ENCODE measurements at places on chromosomes 2 and 18. TPM values are rescaled to one million over a fixed set of nuclear protein-coding genes. Genes with fewer than 3 reads are reported as not detected.

Gene HAAO
- total RNA-seq: not detected

Gene PTMA
- total RNA-seq: 494 TPM

Gene C1GALT1C1L
- 0.25 TPM for total RNA-seq

Gene CXCR1
- not detected for total RNA-seq

Gene IL1F10
- not detected for total RNA-seq

Gene NHEJ1
- total RNA-seq: 15.8 TPM

Gene ANKRD62
- not detected for total RNA-seq

Gene LCT
- not detected for total RNA-seq

Gene SMARCAL1
- total RNA-seq: 19.7 TPM

Gene NEURL3
- total RNA-seq: not detected

Gene CD207
- total RNA-seq: not detected

Gene ELOA2
- total RNA-seq: not detected

Gene MREG
- 3.5 TPM for total RNA-seq

Gene CAD
- total RNA-seq: 27.5 TPM

Gene GPR75
- 0.05 TPM for total RNA-seq

Gene MC5R
- total RNA-seq: not detected

Gene MROH2A
- not detected for total RNA-seq

Gene SETBP1
- total RNA-seq: 7.6 TPM

Gene ASB18
- total RNA-seq: not detected

Gene TTR
- not detected for total RNA-seq

Gene LYG2
- not detected for total RNA-seq

Gene ACTG2
- total RNA-seq: 1.3 TPM

Gene KRTCAP3
- total RNA-seq: not detected

Gene TUBA4B
- total RNA-seq: not detected

Gene UGT1A4
- 0.34 TPM for total RNA-seq

Gene CPO
- total RNA-seq: not detected

Gene SFT2D3
- 6.8 TPM for total RNA-seq

Gene CCDC178
- total RNA-seq: 0.83 TPM

Gene PDE6D
- total RNA-seq: 15.5 TPM

Gene NOTO
- total RNA-seq: not detected

Gene TCF7L1
- 6.7 TPM for total RNA-seq

Gene MCEE
- 20.6 TPM for total RNA-seq

Gene LOXHD1
- 0.05 TPM for total RNA-seq

Gene ACVR1C
- 0.06 TPM for total RNA-seq

Gene COL6A3
- 5,410 TPM for total RNA-seq

Gene MZT2B
- total RNA-seq: 152 TPM

Gene ERFE
- 3.9 TPM for total RNA-seq

Gene TLX2
- not detected for total RNA-seq

Gene TTN
- 0.05 TPM for total RNA-seq

Gene PMAIP1
- total RNA-seq: 1.5 TPM

Gene SERPINB3
- not detected for total RNA-seq

All from cardiac ventricle fibroblast (primary cell).